Glutamatergic neuron (in vitro differentiated cells): ENCODE measurements at places on chromosomes 2 and 18.

GRCh38 chr2:238158509-238159070 is at the start of gene ERFE:
Gene ERFE, plus strand, starts transcription at chr2:238158970. Its CDS starts 38 bp downstream, at chr2:238159008.
- peak; percentile 83 for DNase-seq

- DNase-seq, result no peak
Measured at GRCh38 chr2:129751409-129751808, 228.1 kb upstream of the RAB6C start.

DNA sequence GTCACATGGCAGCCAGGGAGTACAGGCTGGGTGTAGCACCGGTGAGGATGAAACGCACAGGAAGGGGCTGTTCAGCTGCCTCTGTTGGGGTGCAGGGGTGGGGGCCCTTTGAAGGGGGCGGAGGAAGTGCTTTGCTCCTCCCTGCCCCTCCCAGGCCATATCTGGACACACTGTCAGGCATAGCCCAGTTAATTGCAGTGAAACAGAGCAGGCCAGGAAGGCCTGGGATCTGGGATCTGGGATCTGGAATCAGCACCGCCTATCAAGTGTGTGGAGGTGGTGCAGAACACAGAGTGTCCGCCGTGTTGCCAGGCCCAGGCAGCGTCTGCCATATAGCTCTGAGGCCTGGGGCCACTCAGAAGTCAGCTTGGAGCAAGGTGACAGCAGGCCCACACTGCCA is 119.3 kb upstream of the MSH2 start:
- no peak for DNase-seq

DNA sequence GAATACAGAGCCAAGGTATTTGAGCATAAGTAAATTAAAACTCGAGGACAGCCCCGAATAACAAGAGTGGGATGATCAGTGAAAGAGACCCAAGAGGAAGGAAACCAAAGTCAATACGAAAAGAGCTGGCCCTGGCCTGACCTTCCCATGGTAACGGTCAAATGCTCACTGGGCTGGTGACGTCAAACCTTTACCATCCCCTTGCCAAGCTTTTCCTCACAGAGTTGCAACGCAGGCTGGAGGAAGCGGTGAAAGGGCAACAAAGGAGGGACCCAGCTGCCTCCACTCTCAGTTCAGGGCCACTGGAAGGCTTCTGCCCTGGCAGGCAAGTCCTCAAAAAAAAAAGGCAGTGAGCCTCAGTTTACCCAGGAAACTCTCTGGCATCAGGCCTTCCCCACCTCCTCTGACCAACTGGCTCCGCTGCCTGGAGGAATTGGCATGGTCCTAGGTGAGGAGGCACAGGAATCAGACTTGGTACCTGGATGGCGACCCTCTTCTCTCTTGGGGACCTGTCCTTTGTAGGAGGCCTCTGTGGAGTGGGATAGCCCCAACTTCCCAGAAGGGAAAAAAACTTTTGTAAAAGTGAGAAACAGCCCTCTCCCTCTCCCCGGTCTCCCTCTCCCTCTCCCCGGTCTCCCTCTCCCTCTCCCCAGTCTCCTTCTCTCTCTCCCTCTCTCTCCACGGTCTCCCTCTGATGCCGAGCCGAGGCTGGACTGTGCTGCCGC is 212.4 kb downstream of the ANAPC1 start:
- no peak for DNase-seq

GRCh38 chr2:16729335-16729734 is 63.7 kb upstream of the CYRIA start:
- no peak for DNase-seq

GRCh38 chr2:164560181-164560792 is 61.0 kb downstream of the GRB14 start:
- DNase-seq, result no peak

GRCh38 chr2:163812926-163813520 is 77.2 kb upstream of the FIGN start:
- DNase-seq, result no peak

DNA sequence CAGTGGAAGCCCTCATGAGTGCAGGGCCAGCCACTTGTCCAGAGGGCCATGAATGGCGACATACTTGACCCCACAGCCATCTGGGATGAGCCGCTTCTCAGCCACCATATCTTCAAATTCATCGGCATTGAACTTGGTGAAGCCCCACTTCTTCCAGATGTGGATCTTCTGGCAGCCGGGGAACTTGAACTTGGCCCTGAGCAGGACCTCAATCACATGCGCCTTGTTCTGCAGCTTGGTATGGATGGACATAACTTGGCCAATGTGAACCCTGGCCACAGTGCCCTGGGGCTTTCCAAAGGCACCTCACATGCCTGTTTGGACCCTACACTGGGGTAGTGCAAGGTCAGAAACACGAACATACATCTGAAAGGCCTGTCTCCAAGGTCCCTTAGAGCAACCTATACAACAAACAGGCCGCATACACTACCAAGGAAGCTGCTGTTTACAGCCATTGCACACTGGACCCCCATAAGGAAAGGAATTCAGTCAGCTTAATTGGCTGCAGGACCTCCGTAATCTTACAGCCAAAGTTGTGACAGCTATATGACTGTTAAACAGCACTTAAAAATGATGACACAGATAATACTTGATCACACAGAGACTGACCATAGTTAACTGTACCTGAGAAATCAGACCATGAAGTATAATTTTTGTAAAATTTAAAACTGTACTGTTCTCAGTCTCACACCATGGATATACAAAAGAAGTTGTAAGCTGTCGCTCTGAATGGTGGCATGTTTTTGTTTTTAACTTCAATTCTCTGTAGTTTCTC is 53.8 kb downstream of the USP34 start:
- no peak for DNase-seq

DNA sequence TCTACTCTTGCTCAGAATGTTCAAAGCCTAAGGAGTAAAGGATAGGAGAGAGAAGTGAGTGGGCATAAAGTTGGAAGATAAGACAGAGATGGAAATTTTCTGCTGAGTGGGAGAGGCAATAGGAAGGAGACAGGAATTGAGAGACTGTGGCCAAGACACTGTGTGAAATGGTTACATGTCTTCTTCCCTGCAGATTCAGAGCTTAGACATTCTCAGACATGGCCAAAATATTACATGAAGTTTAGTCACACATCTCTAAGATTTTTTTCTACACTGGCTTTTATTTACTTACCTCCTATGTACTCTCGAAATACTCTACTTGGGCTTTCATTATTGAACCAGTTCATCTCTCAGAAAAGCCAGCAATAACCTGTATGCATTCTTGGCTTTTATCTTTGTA is 363.0 kb upstream of the FANCL start:
- no peak for DNase-seq

DNA sequence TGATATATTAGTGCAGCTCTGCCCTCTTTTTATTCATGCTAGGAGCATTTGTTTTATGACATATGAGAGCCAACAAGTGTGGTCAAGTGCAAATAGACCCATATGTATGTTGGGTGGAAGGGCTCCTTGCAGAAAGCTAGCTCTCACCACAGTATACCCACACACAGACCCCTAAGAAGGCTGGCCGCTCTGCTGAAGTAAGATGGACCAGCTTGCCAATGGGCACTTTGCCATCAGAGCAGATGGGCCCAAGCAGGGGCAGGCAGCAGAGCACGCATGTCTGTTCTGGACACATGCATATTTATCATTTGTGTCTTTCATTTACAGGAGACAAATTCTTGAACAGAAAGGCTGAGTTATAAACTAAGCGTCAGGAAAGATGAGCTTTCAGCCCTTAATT is 187.5 kb upstream of the DTNA start:
- peak; percentile 14 for DNase-seq

- DNase-seq, result peak; percentile 50
Measured at GRCh38 chr18:25896178-25896780, 194.1 kb downstream of the SS18 start.

GRCh38 chr18:27794181-27794926 is 382.6 kb downstream of the CDH2 start:
- DNase-seq, result no peak

DNA sequence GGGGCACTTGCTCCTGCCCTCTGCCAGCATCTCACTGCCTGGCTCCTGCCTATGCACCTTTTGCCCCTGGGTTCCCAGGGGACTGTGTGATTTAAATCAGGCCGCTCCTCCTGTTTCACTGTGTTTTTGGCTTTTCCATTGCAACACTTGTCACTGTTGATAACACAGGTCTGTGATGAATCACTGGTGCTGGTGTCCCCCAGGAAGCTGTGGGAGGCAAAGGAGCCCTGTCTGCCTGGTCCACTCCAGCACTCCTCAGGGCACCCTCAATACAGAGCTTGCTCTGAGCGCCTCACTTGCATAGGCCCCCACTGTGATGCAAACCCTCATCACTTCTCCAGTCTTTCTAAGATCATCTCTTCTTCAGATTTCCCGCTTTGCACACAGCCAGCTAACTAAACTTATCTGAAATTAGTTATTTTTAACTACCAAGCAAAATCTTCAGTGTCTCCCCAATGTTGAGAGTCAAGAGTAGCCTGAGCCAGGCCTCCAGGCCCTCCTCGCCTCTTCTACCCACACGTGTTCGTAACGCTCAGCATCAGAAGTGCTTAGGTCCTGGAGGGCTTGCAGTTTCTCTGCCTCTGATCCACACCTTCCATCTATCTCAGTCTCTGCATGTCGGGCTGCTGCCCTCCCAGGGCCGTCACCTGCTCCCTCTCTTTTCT is 2.8 kb downstream of the TMEM18 start:
- DNase-seq, result no peak

DNA sequence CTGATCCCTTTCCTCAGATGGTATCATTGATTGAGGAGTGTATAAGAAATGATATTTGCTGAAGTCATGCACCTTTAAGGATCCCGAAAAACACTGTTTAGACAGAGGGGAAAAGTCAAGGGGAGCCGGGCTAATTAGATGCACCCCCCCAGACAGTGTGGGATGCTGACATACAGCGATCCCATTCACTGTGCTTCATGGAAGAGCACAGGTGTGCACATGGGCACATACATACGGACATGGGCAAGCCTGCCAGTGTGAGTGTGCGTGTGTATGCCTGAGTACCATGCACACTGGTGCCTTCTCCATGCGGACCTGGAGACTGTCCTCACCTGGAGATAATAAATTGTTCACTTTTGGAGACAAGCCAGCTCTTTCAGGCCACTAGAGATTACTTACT is 22.6 kb downstream of the MEIS1 start:
- DNase-seq, result no peak

GRCh38 chr2:23656597-23656973 is 270.3 kb downstream of the ATAD2B start:
- no peak for DNase-seq

DNA sequence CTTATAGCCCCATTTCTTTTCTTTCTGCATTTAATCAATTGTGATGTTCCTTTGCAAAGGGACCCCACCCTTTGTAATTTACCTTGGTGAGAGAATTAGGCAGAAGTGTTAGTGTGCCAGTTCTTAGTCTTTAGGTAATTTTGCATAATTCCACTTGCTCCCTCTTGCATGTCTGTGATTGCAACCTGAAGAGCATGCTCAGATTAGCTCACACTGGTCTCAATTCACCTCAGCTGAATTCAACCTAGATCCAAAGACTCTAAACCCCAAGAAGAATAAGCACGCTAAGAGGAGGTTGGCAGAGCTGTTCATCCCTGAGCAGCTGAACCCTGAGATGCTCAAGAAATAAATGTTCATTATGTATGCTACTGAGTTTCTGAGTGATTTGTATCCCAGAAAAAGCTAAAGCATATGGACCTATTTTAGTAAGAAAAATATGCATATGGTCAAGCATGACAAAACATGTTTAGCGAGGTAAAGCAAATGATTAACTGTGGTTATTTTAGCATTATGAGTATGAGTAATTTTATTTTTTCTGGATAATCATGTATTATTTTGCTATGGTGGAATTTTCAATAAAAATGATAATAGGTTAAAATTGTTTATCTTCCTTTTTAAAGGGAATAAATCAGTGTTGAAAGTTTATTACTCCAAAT is 299.2 kb upstream of the ZSWIM2 start:
- DNase-seq, result no peak

- no peak for DNase-seq
Measured at GRCh38 chr2:230586328-230586982, 126.2 kb upstream of the CAB39 start.

GRCh38 chr2:12052796-12053195 is 306.4 kb downstream of the LPIN1 start:
- no peak for DNase-seq

- no peak for DNase-seq
Measured at GRCh38 chr18:21112543-21113105, 1.0 kb upstream of the ROCK1 start.

DNA sequence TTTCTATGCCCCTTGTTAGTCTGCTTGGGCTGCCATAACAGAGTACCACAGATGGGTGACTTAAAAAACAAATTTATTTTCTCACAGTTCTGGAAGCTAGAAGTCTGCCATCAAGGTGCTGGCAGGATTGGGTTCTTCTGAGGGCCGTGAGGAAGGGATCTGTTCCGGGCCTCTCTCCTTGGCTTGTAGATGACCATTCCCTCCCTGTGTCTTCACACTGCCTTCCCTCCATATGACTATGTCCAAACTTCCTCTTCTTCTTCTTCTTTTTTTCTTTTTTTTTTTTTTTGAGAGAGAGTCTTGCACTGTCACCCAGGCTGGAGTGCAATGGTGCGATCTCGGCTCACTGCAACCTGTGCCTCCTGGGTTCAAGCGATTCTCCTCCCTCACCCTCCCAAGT is 13.1 kb upstream of the CCNYL1 start:
- DNase-seq, result no peak

- DNase-seq, result no peak
Measured at GRCh38 chr2:43011158-43011491, 215.3 kb downstream of the ZFP36L2 start.

DNA sequence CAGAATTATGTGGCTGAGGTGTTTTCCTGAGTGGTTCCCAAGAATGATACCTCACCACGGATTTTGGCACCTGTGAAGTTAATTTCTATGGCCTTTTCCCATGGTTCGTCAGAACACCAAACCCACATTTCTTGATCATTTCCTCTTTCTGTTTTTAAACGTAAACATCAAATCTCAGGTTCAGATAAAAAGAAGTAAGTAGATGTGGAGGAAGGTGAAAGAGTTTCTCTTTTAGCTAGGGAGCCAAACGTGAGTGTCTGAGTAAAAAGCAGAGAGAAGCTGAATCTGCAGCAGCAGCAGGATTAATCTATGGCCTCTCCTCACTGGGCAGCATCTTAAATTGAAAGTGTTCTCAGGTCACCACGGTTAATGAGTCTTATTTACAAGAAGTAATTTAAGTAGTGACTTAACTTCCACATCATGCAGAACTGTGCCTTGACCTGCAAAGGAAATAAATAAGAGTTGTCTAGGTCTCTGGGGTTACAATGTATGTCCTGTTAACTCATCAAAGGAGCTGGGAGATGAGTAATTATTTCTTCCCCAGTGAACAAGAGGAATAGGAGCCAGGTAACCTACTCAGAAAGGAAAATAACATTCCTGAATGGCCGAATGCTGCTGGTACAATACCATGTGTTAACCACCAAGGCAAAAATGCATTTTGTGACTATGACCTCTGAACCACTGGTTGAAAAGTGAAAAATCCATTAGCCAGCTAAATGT is 139.6 kb upstream of the NETO1 start:
- DNase-seq, result no peak

DNA sequence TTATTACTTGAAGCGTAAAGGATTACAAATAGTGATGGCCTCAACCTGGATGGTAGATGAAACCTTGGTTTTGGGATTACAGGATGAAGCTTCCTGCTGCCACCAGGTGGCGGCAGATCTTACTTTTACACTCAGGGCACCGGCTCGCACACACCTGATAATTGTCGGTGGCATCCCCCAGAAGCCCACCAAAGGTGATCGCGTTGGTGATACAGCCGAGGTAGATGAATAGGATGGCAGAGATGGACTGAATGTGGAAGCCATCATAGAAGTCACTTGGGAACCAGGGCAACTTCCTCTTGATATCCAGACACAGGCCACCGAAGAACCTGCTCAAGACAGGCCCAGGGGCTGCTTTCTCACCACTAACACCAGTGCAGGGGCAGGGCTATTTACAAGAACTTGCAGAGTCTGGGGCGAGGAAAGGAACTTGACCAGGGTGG is 51.8 kb downstream of the MTHFD2 start:
- peak; percentile 40 for DNase-seq

GRCh38 chr2:159183346-159183745 is 103.2 kb downstream of the WDSUB1 start:
- DNase-seq, result no peak
